ENCODE measurements at places on chromosomes 16 and 17.

DNA sequence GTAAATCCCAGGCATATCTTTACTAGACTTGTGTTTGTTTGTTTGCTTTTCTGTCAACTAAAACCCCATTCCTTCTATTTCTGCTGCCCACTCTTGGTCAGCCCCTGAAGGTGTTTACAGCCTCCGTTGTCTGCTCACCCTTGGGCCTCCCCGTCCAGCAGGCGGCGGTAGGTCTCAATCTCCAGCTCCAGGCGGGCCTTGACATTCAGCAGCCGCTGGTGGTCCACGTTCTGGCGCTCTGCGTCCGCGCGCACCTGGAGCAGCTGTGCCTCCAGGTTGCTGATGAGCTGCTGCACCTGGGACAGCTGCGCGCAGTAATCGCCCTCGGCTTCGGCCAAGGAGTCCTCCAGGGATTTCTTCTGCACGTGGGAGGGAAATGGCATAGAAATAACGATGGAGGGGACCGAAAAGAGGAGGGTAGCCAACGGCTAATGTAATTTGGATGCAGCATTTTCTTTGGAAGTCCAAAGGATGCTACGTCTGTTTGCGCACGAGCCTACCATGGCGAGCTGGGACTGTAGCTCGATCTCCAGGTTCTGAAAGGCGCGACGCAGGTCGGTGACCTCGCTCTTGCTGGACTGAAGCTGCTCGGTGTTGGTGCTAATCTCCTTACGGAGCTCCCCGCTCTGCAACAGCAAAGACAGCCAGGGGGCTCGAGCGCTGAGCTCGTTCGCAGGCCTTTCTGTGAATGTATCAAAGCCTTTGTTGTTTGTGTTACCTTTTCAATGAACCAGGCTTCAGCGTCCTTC is 3.9 kb downstream of the KRT12 start:
- DNase-seq: no peak

- DNase-seq: no peak
These were observed 12.9 kb upstream of the TACO1 start for GRCh38 chr17:63587770-63588169.

GRCh38 chr16:72241930-72242329 is 70.0 kb upstream of the PMFBP1 start:
- peak; percentile 66 for DNase-seq

DNA sequence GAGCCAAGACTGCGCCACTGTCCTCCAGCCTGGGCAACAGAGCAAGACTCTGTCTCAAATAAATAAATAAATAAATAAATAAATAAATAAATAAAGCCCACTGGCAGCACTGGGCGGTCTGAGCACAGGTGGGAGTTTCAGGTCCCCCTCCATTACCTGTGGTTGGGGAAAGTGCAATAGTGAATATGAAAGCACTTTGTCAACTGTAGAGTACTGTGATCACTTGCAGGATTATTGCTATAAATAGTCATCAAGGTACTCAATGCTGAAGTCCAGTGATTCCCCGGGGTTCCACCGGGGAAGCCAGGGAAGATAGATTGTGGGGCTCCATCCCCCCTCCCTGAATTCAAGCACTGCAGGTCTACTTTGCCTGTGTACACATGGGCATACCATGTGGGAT is 42.7 kb upstream of the CPNE2 start:
- DNase-seq: no peak

DNA sequence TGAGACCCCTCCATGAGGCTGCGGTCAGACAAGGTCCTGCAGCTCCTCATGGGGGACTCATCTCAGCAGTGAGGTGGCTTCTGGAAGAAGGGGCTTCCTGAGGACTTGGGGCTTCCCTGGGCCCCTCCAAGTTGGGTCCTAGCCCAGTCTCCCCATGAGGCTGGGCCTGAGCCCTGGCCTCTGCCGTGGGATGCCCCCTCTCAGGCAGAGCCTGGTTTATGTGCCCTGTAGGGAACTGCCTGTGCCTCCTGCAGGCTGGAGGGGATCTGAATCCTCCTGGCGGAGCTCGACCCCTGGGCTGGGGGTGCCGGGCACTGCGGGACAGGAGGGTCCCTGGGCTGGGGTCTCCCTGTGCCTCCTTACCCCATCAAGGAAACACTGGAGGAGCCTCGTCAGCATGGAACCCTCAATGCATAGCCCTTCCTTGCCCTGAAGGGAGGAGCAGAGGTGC is 45.8 kb downstream of the TNFRSF13B start:
- DNase-seq: no peak

DNA sequence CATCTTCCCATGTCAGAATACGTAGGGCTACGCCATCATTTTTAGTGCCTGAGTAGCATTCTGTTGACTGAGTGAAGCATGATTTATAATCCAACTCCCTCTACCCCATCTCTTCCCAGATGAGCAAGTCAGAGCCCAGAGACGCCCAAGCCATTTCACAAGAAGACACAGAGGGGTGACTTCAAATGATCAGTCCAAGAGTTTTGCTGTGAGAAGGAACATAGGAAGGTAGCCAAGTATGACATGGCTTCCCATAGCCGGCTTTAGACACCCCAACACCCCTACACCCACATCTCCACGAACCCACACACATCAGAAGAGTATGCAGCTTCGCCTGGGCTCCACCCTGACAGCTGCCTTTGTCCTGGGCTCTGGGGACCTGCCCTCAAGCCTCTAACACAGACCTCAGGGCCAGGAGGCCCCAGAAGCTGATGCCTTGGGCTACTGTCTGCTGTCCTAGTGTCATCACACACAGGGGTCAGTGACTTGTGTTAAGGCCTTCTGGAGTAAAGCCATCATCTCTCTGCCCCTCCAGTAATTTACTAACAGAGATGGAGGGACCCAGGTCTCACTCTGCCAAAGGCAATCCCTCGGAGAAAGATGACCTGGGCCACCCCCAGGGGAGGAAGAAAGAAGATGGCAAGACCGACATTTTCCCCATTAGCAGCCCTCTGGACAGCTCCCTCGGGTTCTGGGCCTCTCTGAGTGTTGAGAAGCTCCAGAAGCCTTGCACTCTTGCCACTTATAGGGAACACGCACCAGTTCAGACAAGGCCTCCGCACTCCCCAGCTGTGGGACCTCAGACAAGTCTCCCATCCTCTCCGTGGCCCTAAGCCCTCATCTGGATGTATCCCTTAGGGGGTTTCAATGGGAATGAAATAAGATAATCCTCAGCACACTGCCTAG is 38.7 kb upstream of the MRPS23 start:
- DNase-seq: no peak

- no peak for DNase-seq
These were observed 529.7 kb downstream of the WWOX start for GRCh38 chr16:78629173-78629572.

DNA sequence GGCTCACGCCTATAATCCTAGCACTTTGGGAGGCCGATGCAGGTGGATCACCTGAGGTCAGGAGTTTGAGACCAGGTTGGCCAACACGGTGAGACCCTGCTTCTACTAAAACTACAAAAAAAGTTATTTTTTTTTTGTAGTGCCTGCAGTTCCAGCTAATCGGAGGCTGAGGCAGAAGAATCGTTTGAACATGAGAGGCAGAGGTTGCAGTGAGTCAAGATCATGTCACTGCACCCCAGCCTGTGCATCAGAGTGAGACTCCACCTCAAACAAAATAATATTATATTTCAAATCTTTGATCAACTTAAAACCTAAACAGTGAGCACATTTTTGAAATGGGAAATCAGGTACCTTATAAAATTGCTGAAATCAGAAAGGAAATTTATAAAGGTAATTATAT is 36.5 kb downstream of the NCOR1 start:
- DNase-seq: peak; percentile 10

DNA sequence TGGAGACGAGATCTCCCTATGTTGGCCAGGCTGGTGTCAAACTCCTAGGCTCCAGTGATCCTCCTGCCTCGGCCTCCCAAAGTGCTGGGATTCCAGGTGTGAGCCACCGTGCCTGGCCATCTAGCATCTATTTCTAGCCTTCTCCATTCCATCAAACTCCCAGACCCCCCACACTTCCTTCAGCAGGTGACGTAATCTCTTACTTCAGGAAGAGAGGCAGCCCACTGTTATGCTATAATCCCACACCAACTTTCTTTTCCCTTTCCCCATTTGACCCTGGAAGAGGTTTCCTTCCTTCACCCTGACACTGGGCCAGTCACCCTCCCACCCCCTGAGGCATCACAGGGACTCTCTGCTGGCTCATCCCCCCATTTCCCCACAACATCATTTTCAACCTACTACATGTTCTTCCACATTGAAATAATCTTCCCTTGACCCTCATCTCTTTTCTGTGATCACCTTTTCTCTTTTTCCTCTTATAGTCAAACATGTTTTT is 7.6 kb downstream of the ITGA2B start:
- no peak for DNase-seq

GRCh38 chr16:88069397-88070168 is 118.3 kb downstream of the BANP start:
- DNase-seq: no peak

GRCh38 chr16:3587547-3588110 is 10.4 kb upstream of the NLRC3 start:
- no peak for DNase-seq

- peak; percentile 21 for DNase-seq
These were observed 164.8 kb downstream of the HAPSTR1 start for GRCh38 chr16:9256196-9256595.

DNA sequence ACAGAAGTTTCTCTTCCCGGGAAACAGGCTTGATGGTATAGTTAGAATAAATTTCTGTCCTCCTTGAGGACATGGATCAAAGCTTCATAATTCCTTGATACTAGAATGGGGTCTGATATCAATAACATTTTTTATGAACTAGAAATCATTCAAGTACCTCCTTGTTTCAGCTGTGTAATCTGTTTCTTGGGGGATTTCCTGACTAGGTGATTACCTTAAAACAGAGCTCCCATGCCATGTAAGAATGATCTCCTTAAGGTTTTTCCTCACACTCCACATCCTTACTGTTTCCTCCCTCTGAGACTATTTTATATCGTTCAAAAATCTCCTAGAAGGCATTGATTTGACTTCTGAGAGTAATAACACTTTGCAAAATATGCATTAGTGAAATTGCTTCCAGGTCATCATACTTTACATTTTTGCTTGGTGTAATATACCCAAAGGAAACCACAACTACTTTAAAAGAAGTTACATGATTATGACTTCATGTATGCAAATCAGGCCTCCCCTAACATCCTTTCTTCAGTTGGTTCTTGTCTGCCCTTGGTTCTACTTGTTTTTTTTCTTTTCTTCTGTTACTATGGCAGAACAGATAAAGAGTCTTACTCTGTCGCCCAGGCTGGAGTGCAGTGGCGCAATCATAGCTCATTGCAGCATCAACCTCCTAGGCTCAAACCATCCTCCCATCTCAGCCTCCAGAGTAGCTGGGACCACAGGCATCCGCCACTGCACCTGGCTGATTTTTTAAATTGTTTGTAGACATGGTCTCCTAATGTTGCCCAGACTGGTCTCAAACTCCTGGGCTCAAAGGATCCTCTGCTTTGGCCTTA is 388.8 kb downstream of the ZFHX3 start:
- DNase-seq: no peak
